ENCODE measurements at places on chromosomes 11 and 22.
A peak's percentile ranks its signal among the peaks of the same experiment; 100 is the strongest.

DNA sequence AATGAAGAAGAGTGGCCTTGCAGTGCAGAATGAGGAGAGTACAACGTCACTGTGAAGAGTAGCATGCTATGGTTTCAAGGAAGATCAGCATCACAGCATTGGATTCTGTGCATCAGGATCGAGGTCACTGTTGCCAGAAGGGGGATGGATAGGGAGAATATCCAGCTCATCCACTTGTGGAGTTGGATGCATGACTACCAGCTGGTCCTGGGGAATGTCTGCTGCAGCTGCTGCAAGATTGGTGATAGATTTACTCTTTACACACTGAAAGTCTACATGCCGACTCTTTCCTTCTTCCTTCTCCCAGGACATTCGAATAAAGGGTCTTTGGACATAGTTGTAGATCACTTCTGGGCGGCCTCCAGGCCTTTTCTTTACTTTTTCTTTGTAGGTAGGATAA is 74.3 kb downstream of the BTBD10 start:
- DNase-seq: no peak

DNA sequence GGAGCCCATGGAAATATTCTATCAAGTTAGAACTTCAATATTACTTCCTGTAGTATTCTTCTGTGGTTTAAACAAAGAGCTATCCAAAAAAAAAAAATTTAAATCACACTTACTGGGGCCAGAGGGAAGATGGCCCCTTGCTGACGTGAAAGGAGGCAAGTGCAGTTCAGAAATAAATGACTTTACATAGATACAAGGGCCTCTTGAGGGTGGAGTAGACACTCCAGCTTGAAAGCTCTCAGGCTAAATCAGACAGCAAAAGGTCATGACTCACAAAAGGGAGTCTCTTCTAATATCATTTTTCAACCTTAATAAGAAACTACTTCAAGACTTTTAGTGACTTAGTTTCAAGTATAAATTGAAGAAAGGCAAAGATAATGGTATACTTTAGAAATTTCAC is 1160.3 kb downstream of the FAM181B start:
- no peak for DNase-seq

DNA sequence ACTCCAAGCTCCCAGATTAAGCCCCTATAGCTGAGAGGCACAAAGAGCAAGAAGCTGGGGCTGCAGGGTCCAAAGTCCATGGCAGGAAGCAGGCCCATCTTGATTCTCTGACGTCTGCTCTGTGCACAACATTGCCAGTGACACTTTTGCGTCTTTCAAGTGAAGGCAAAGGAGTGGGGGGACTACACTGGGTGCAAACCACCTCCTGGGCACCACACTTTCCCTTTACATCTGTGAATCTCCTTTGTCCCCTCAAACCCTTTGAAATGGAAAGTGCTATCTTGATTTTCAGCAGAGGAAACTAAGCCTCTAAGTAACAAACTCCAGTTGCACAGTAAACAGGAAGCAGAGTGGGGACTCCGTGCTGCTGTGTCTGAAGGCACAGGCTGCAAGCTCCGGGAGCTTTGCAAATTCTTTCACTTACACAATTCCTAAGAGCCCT is 428.0 kb downstream of the LARGE1 start:
- DNase-seq: peak; percentile 59

- DNase-seq: peak; percentile 62
Measured at GRCh38 chr11:30583476-30584280, 2.5 kb downstream of the MPPED2 start.

GRCh38 chr11:9862981-9863380 is 199.1 kb downstream of the SWAP70 start:
- DNase-seq: peak; percentile 53

DNA sequence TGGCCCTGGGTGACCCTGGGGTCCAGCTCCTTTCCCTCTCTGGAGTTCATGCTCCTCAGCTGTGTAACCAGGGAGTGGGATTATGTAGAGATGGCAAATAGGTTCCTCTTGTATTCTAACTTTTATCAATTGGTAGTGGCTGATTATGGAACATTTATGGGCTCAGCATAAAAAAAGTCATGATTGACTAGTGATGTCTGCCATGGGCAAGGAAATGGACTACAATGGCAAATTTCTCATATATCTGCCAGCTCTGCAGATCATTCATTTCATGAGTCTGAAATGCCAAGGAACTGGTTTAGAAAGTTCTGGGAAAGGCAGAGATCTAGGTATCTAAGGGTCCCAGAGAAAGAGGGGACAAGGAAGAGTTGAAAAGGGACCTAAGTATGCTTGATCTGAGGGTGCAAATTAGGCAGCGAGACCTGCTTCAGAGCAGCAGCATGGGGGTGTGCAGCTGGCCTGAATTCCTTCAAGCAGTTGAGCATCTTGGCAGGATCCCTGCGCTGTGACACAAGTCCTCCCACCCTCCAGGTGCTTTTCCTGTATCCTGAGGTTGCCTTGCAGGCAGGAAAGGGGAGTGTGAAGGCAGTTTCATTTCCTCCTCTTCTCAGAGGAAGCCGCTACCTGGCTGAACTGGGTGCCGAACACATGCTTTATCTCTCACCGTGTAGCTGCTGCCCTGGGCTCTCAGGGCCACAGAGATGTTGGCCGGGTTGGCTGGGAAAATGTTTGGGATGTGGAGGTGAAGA is 10.4 kb downstream of the SLC15A3 start:
- no peak for DNase-seq

GRCh38 chr22:46500201-46500600 is 37.2 kb downstream of the CELSR1 start:
- DNase-seq: peak; percentile 94

GRCh38 chr11:123653483-123653826 is 969 bp downstream of the SCN3B start:
- DNase-seq: no peak

GRCh38 chr11:79182794-79183193 is 258.0 kb downstream of the TENM4 start:
- DNase-seq: no peak

DNA sequence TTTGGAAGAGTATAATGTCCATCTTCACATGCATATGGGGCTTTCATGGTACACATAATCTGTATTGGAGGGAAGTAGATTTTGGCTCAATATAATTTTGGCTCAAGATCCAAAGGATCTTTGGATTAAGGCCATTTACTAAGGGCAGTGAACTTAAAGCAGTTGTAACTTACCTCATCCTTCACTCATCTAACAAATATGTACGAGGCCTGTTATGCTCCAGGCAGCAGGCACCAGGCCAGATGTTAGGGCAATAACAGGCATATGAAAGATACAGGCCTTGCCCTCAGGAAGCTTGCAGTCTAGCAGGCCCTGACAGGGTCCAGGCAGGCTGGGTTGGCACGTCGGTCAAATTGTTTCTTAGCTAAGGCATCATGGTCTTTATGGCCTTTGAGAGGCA is 44.6 kb downstream of the LIF start:
- DNase-seq: no peak

- DNase-seq: no peak
Measured at GRCh38 chr11:109112821-109113280, 309.1 kb upstream of the C11orf87 start.

- no peak for DNase-seq
Measured at GRCh38 chr22:36738416-36739020, 35.0 kb upstream of the CACNG2 start.

DNA sequence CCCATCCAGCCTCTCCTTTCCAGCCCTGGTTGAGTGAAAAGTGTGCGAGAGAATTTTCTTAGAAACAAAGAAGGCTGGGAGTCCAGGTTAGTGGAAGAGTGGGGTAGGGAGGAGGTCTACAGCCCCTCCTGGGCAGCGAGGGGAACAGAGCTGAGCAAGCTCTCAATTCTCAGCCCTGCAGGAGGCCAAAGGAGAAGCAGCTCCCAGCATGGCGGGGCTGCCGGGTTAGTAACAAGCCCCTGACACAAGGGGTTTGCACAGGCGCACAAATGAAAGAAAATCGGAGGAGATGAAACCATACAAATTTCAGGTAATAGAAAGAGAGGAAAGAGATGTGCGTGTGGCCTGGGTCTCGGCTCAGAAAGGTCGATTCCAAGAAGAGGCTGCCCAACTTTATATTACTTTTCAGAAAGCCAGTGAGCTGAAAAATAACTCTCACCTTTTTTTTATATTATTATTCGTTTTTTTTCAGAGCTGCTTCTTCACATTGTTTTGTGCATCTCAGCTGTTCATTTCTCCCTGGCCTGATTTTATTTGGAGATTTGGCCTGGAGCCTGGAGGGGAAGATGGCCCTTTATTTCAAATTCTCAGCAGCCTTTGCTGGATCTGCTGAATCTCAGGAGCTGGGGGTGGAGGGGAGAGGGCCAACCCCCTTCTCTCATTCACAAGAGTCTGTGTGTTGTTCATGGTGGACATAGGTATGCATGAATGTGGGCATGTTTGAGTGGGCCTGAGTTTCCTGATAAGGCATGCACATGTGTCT is 583.2 kb downstream of the BUD13 start:
- peak; percentile 68 for DNase-seq

DNA sequence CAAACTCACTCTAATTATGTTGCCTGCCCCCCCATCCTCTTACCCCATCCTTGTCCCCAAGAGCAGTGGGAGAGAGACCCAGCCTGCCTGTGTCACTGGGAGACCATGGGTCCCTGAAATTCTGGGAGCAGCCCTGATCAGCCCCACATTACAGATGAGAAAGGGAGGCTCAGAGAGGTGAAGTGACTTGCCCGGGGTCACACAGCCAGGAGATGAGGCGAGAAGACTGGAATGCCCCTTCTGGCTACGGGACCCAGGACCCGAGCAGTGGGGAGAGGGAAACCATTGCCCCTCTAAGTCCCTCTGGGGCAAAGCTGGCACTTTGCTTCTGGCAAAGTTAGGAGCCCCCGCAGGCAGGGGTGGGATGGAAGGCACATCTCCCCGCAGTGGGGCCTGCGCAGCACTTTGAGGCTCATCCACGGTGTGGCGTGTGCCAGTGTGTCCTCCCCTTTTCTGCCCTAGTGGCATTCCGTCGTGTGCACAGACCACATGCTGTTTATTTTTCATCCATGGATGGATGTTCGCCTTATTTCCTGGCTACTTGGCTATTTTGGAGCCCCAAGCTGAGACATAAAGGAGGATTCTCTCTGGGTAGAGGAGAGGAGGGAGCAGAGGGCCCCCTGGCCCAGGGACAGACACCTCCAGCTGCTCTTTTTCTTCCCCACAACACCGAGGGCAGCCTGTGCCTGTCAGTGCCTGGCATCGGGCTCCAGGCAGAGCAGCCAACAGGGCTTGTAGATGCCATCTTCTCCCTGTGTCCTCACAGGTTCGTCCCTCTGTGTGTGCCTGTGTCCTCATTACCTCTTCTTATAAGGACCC is 3.7 kb upstream of the FGF3 start:
- no peak for DNase-seq

DNA sequence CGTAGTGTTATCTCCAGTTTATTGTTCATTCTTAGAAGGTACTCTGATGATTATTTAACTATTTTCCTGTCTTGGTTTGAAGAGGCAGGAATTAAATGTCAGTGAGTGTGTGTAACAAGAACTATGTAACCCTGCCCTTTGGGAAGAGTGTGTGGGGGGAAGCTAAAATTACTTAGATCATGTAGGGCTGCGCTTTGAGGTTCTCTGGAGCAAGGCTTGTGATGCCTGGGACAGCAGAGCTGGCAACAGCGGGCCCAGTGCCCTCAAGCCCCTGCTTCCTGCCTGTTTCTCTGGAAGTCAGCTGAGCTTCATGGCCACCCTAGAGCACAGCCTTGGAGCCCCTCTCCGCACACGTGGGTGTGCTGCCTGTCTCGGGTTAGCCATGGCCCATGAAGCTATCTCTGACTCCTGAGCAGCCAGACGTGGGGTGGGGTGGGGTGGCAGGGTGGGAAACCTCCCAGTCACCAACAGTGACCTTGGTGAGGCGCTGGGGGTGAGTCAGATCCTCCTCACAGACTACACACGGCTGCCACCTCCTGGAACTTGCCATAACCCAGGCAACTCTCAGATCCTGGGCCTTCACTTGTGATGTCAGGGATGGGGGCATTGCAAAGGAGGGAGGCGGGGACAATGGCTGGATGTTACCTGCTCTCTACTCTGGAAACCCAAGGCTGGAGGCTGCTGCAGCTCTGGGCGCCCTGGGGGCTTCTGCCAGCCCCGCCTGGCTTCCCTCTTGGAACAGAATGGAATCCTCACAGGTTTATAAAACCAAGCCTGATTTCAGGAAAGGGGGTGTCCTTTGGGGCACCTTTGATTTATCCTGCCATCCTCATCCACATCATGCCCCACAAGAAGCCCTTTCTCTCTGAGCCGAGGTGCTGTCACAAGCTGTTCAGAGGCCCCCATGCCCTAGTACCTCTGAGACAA is 88.6 kb downstream of the SNX19 start:
- DNase-seq: peak; percentile 86

DNA sequence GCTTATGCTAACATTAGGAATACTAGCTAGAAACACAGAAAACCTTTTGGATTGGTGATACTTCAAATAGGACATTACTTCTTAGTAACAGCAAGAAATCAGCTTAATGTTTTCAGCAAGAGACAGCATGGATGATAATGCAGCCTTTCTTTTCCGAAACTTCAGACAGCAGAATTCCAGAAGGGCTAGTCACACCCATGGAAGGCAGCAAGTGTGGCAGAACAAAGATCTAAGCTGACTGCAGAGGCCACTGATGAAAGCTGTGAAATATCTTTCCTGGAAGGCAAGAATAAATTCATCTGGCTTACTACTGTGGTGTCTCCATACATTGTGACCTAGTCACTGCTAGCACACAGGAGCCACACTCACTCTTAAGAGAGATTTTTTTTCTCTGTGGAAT is 100.3 kb downstream of the CCDC83 start:
- DNase-seq: no peak

GRCh38 chr11:113023228-113023627 is 62.0 kb downstream of the NCAM1 start:
- DNase-seq: no peak

- no peak for DNase-seq
Measured at GRCh38 chr11:2741006-2741376, 41.2 kb upstream of the KCNQ1OT1 start.

DNA sequence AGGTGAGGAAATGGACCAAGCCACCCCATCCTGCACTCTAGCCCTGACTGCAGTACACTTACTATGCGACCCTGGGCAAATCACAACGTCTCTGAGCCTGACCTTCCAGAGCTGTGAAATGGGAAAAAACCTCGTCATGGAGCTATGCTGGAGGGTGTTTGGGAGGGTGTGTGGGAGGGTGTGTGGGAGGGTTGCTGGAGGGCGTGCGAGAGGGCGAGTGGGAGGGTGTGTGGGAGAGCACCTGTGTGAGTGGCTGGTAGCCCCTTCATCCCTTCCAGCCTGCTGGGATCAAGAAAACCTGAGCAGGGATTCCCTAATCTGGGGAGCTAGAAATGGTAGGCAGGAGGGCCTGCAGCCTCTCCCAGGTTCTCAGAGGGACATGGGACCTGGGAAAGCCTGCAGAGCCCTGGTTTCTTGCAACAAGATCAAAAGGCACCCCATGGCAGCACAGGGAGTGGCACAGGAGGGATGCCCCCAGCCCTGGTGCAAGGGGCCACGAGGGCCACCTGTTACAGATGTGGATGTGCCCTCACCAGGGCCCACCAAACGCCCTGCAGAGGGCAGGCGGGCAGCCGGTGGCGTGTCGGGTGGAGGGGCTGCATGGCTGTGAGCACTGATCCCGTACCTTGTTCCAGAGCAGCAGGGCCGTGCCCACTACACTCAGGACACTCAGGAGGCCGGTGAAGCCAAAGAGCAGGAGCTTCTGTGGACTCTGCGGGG is 23.2 kb downstream of the NFAM1 start:
- DNase-seq: no peak
